RWPE2 (cell line): ENCODE measurements at places on chromosomes 12 and 14.
A peak's percentile ranks its signal among the peaks of the same experiment; 100 is the strongest.

DNA sequence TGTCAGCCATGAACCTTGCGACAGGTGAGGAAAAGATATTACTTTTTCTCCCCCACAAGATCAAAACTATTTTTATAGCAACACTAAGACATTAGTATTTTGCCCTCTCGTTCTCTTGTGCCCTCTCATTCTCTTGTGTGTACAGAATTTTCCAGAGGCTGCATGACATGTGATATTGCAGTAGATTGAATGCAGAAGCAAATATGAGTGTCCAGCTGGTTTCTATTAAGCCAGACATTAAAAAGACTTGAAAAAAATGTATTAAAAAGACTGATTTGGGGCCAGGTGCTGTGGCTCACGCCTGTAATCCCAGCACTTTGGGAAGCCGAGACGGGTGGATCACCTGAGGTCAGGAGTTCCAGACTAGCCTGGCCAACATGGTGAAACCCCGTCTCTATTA lies 63.7 kb upstream of the ZFP36L1 start:
- DNase-seq: no peak

DNA sequence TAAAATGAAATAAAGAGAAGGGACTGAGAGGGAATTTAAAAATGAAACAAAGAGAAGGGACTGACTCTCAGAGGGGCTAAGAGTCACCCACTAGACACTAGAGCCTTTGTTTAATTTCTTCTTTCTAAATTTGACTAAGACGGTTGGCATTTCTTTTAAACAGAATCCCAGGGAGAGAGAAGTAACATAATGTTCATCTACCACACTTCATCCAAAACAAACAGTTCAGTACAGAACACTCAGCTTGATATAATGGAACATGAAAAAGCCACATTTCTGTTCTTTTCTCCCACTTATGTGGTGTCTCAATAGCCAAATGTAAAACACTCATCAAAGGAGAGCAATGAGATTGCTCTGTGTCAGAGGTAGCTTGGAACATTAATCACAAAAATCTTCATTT lies 10.1 kb upstream of the NT5DC3 start:
- no peak for DNase-seq

DNA sequence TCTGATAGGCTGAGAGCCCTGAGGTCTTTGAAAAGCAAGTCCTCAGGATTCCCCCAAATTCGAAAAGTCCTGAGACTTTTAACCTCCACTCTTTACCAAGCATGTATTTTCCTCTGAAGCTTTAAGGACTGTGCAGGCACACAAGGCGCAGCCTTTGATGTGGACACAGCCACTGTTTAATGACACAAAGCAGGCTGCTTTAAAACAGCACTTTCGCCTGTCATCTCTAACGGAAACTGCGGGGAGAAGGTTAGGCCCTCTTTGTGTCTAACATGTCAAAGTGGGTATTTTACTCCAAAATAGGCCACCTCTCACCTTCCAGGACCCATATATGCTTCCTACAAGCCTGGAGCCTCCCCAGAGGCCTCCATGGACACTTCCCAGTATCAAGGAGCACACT lies 159.2 kb downstream of the GCH1 start:
- DNase-seq: no peak

- peak; percentile 91 for DNase-seq
Observed at GRCh38 chr14:81324011-81324410, 76.1 kb downstream of the STON2 start.

DNA sequence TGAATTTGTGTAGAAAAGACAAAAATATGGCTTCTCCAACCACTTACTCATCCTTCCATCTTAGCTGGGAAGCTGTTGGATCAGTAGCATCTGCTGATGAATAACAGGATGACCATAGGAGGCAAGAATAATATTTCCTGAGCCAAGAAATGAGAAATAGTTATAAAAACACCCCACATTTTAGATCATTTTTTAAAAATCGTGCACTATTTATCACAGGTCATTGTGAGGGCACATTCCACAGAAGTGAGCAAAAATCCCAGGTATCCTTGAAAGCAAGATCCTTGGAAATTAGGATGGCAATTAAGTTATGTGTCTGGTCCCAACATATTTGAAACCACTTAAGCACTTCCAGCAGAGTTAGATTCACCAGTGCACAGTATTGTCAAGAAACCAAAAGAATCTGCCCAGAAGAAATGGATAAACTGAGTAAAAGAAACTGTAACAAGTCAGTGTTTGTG lies 8.4 kb downstream of the FAR2 start:
- no peak for DNase-seq

GRCh38 chr12:2283480-2283879 lies 230.7 kb downstream of the CACNA1C start:
- DNase-seq: no peak

- DNase-seq: no peak
Observed at GRCh38 chr14:92317511-92317910, 5.5 kb upstream of the SLC24A4 start.

DNA sequence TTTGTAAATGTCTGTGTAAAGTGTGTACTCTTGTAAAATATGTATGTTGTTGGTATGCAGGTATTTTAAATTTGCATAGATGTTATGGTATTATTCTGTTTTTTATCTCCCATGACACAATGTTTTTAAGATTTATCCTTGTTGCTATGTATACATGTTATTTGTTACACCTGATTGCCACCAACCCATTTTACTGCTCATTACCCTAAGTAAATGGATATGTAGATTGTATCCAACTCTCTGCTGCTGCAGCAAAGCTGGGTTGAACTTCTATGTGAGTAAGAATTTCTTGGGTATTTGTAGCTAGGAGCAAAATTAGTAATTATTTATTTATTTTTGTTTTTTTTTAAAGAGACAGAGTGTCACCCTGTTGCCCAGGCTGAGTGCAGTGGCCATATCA lies 6.2 kb downstream of the APAF1 start:
- no peak for DNase-seq
